ENCODE measurements at places on chromosomes 3 and 15.

DNA sequence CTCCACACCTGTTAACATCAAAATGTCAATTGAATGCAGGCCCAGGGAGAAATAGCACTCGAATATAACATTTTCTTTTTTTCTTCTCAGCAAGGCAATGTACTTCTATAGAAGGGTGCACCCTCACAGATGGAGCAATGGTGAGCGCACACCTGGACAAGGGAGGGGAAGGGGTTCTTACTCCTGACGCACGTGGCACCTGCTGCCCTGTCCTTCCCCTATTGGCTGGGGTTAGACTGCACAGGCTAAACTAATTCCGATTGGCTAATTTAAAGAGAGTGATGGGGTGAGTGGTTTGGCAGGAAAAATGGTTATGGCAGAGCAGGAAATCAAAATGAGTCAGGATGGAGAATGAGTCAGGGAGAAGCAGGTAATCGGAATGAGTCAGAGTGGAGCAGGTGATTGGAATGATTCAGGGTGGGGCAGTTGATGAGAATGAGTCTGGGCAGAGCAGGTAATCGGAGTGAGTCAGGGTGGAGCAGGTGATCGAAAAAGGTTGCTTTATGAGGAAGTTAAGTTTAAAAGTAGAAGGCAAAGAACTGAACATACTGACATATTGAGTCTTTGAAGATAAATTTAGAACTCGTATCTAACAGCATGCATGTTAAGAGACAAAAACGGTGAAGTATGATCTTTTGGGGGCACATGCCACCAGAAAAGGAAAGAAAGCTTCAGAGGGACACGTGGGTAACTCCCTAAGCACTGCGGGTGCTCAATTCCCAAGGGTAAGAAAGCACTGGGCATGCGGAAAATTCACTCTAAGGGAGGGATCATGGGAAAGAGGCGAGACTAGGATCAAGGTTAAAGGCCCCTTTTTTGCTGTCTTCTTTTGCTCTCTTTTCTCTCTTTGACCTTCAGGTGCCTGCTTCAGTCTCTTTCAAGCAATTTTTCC is 72.9 kb upstream of the GALNT15 start:
- no peak for DNase-seq

DNA sequence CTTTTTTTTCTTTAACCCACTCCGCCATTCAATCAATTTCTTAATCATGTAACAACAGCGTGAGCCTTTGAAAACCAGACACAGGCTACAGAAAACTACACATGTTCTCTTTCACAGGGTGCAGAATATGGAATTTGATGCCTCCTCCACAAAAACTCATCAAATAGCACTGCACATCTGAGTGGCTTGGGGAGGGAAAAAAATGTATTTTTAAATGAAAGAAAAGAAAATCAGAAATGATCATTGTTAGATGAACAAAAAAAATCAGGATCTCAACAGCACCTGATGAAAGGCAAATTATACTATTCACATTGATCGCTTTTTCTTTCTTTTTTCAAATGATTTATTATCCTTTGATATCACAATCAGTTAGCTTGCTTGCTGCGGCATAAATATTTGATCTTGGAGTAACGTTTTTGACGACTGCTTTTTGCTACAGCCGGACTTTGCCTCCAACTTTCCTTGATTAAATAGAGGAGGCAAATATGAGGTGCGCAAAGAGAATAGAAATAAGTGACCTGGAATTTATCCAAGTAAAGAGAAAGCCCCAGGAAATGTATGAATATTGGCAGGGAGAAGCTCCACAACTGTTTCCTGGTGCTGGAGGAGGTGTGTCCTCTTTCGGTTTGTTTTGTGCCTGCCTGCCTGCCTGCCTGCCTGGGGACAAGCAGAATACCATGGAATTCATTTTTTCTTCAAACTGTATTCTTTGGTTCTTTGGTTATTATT is 63.1 kb downstream of the EDEM1 start:
- peak; percentile 44 for DNase-seq

DNA sequence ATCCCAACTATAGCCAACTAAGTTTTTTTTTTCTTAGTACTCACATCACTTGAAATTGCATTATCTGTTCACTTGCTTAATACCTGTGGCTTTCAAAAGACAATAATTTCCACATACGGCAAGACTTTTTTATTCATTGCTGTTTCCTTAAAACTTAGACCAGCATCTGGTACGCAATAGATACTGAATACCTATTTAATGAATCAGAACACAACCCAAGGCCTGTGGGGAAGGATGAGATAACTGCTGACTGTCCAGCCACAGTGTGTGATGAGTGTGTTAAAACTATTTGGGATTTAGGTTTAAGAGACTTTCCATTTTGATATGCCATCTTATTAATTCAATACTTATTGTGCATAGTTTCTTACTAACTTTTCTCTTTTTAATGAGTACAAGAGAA is 988.7 kb downstream of the NTRK3 start:
- no peak for DNase-seq

DNA sequence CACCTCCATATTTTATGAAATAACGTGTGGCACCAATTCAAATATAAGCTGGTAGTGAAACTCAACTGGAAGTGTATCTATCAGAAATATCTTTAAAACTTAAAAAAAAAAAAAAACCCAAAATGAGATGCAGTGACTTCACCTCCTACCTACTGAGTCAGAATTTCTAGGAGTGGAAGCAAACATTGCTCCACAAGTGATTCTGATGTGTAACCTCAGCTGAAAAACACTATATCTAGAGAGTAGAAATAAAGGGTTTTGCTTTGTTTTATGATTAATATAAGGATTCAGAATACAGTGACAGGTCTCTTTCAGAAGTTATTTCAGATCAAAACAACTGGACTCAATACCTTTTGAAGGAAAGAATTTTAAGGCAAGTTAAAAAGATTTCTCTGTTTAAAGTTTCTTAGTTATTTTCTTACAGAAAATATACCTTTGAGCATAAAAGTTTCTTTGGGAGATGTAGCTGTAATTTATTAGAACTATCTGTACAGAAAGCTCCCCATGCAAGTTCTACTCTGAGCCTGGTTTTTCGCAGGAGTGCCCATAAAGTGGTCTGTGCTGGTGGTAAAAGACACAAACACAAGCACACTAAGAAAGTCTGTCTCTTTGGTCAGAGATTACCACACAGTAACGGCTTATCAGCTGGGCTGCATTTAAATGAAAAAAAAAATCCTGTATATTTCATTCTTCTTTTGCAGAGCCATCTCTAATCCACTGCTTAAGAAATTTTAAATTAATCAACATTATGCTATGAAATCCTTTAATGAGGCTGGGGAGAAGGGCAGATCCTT is 59.9 kb upstream of the PPIB start:
- DNase-seq = no peak

GRCh38 chr3:62614527-62614926 is 241.2 kb upstream of the FEZF2 start:
- no peak for DNase-seq

- no peak for DNase-seq
Observed at GRCh38 chr3:117722856-117723255, 1013.3 kb downstream of the TUSC7 start.

DNA sequence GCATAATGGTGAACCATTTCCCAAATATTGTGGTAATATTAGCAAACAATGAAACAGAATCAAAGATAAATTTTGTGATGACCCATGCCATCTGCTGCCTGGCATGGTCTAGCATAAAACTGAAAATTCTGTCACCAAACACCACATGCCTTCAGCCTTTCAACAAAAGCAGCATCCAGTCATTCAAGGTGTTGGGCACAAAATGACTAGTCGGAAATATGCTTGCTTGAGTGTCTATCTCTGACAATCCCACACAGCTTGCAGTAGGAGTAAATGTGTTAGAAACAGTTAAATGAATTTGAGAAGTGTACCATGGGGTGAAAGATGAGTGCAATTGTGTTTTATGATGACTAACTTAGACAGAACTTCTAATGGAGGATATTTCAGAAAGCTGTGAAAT is 61.7 kb upstream of the CDIN1 start:
- DNase-seq = no peak

- no peak for DNase-seq
Observed at GRCh38 chr3:16102905-16103364, 71.5 kb upstream of the GALNT15 start.

DNA sequence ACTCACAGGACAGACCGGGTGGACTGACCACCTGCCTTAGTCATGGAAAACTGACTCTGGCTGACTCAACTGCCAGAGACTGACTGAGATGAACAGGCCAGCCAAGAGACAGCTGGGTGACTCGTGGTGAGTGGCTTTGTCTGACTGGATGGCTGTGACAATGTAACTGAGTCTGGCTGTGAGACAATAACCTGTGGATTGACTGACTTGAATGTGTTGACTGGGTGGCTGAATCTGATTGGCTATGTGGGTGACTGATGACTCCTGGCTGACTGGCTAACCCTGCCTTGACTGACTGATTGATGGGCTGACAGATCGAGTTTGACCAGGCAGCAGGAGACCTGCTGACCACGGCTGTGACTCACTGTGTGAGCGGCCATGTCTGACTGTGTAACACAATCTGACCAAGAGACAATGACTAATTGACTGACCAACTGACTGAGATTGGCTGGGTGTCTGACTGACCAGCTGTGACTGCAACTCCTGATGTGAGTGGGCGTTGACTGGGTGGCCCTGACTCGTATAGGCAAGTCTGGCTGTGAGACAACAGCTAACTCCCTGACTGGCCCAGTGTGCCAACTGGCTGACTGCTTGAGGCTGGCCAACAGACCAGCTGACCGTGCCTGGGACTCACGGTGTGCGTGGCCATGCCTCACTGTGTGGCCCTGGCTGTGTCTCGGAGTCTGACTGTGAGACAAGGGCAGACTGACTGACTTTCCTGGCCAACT is 509.1 kb downstream of the SHQ1 start:
- DNase-seq = no peak

DNA sequence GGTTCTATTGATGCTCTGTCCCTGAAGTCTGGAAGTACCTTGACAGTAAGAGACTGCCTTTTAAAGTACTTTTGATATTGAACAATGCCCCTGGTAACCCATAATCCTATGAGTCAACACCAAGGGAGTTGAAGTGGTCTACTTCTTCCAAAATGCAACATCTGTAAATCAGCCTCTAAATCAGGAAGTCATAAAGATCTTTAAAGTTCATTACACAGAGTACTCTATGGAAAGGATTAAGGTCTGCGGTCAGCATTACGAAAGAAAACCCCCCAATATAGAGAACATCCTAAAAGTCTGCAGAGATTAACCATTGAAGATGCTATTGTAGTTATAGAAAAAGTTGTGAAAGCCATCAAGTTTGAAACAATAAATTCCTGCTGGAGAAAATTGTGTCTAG is 52.7 kb upstream of the CMC1 start:
- no peak for DNase-seq

DNA sequence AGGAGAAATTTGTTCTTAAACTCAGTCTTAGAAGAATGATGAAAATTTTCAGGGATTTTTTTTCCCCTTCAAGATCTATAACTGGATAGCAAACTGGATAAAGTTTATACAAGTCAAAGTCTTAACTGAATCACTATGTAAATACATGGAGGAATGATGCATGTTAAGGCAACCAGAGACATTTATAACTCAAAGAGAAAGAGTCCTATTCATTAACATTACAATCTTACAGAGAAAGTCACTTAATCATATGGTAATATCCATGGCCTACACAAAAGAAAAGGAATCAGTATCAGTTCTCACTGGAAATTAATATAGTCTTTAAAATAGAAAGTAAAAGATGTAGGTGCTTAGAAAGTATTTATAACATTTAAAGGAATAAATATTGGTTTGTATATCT is 869.1 kb downstream of the TBL1XR1 start:
- DNase-seq = no peak

- DNase-seq = no peak
Observed at GRCh38 chr3:138696666-138697370, 88.2 kb downstream of the FAIM start.

GRCh38 chr15:74245342-74245931 is 9.3 kb downstream of the CCDC33 start:
- peak; percentile 98 for DNase-seq

GRCh38 chr3:87625876-87626275 is 349.5 kb upstream of the POU1F1 start:
- no peak for DNase-seq

DNA sequence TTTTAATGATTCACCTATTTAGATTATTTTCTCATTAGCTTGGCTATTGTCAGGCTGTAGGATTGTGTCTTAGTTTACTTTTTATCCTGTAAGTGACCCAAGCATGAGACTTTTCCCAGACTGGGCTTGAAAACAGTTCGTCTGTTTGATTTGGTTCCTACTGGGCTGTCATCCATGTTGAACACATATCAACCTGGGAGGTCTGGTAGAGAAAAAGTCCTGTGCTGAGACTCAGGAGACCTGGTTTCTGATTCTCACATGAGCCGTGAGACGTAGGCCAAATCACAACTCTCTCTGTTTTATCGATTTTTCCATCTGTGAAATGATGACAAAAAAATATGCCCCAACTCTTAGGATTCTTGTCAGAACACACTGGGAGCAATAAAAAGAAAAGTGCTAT is 98.8 kb upstream of the GALNT15 start:
- no peak for DNase-seq

DNA sequence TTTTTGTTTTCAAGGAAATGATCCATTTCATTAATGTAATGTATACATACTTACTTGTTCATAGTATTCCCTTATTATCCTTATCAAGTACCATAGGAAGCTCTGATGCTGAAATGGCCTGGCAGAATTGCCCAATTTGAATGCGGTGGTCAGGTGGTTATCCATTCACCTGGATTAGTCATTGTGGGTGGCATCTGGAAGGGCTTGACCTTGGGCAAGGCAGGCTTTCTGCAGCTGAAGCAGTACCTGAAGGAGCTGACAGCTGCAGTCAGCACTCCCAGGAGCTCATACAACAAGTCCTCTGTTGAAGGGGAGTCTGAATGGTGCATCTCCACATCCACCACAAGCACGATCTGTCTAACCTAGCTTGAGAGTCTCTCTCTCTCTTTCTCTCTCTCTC is 12.2 kb upstream of the IQCF5 start:
- no peak for DNase-seq

DNA sequence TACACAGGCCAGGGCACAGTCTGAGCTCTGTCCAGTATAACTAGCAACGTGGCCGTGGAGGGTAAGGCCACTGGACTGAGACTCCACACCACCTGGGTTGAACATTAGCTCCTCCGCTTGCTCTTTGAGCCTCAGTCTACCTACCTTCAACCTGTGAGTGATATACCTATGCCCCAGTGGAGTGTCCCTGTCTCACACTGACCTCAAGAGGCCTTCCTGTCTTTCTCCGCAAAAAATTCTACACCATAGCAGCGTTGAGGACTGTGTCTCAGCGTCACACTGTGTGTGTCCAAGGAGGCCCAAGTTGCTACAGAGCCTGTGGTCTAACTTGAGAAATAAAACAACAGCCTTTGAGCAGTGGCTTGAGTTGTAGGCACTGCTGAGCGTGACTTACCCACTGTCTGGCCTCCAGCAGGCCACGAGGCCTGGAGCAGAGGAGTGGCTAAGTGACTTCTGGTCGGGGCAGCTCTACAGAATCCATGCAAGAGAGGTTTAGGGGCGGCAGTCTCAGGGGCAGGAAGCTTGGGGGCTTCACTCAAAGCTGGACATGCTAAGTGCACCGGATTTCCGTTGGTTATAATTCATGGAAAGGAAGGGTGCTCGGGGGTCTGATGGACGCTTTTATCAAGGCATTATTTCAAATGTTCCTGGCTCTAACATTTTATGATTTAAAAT is 2.0 kb upstream of the MGLL start:
- DNase-seq = no peak

All from COR-L47 (cell line).